ENCODE measurements at places on chromosomes 5 and 9.

- DNase-seq = no peak
Observed at GRCh38 chr9:33227008-33227398, 13.0 kb upstream of the SPINK4 start.

- no peak for DNase-seq
Observed at GRCh38 chr9:29336281-29336680, 1763.0 kb upstream of the C9orf72 start.

GRCh38 chr5:173745123-173745522, 128.7 kb upstream of the BOD1 start:
- no peak for DNase-seq

DNA sequence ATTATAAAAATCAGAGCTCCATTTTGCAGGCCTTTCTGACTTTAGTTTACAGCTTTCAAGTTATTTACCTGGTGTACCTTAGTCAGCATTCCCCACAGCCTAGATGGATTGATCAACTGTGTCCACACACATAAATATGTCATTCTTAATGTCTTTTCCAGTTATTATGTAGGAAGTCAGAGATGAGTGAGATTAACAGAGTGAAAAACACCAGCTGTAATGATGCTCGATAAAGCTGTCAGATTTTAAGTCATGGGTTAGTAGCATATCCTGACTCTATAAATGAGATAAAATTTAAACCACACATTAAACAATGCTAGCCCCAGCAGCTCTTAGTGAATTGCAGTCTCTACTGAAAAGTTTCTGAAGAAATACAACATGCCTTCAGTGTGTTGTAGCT, 48.9 kb downstream of the NUDT12 start:
- no peak for DNase-seq

DNA sequence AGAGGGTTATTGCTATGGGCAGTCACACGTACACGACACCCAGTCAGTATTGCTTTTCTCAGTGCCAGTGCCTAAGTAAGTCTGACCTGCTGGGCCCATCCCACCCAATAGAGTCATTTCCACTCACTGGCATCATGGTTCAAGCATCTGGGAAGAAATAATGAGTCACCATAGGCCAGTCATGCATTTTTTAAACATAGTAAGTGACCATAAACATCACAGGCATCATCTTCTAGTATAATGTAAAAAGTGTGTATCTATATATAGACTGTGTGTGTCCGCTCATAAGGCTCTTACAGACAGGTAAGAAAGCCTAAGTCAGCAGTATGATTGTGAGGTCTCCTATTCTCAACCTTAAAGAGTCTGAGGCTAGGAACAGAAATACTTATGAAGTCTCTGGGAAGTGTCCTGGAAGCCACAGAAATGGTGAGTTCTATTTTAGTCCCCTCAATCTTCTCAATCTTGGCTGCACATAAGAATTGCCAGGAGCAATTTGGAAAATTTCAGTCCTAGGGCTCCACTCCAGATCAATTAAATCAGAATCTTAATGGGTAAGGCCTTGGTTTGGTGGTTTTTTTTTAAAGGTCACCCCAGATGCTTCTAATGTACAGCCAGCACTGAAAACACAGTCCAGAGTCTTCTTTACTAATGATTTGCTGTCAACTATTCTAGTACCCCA, 65.2 kb downstream of the ZNF366 start:
- no peak for DNase-seq

GRCh38 chr9:116369706-116370105, 216.1 kb downstream of the PAPPA start:
- DNase-seq = no peak

DNA sequence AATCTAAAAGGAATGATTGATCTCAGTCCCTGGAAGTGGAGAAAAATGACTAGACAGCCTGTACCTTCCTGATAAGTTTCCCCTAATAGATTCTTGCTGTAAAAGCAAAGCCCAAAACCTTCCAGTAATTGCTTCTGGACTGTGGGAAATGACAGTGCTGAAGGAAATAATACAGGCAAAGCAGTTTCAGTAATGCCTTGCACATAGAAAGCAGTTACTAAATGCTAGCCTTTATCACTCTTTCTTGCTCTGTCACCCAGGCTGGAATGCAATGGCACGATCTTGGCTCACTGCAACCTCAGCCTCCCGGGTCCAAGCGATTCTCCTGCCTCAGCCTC, 50.3 kb downstream of the MAP1B start:
- no peak for DNase-seq

DNA sequence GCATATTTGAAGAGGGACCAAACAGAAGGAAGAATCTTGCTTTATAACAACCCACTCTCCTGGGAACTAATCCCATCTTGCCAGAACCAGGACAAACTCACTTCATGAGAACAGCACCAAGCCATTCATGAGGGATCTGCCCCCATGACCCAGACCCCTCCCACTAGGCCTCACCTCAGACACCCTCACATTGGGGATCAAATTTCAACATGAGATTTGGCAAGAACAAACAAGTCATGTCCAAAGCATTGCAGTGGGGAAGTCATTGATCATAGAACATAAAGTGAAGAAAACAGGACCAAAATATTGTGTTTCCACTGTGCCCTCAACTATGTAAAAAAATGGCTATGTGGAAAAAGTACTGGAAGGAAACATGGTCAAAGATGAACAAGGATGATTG, 43.9 kb downstream of the MAP1B start:
- DNase-seq = no peak

- DNase-seq = no peak
Observed at GRCh38 chr5:175822225-175822624, 49.2 kb upstream of the CPLX2 start.

GRCh38 chr5:123951582-123951977, 439.6 kb downstream of the CSNK1G3 start:
- DNase-seq = no peak

DNA sequence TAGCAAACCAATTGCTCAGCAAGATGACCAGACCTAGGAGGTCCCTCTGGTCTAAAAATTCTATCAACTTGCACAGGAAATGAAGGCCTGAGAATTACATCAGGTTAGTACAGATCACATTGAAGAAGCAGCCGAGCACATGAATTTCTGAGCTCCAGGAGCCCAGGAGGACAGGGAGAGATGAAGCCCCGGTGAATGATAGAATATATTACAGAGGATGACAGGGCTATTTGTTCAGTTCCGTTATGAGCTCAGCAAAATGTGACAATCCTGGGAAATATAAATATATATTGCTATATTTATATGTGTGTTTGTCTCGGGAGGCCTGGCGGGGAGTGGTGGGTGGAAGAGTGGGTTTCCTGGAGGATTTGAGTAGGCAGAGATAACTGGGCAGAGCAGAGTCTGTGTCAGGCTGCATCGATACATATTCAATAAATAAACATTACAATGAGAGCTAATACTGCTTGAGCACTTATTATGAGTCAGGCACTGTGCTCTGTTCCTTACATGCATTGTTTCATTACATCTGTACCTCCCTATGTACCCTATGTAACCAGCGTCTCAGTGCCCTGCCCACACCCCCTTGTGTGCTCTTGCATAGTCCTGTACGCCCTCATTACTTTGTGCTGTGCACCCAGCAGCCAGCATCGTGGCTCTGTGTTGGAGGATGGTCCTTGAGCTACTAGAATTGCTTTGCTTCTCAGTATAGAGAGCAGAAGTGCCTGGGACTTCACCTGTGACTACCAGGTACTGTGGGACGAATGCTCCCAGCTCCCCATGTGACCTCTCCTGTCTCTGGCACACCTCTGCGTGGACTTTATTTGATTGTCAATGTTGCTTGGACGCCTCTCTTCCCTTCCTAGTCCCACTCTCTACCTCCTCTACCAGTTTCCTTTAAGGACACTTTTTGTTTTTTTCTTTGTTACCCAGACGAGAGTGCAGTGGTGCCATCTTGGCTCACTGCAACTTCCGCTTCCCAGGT, 58.1 kb upstream of the KLF9 start:
- DNase-seq = no peak

GRCh38 chr5:138032028-138032571, 779 bp downstream of the FAM13B start:
- no peak for DNase-seq

GRCh38 chr5:120544043-120544442, 79.9 kb downstream of the PRR16 start:
- DNase-seq = no peak

- peak; percentile 17 for DNase-seq
Observed at GRCh38 chr9:132761602-132762001, 91.3 kb downstream of the GTF3C4 start.

GRCh38 chr9:121756474-121757280, 105.2 kb downstream of the DAB2IP start:
- no peak for DNase-seq

DNA sequence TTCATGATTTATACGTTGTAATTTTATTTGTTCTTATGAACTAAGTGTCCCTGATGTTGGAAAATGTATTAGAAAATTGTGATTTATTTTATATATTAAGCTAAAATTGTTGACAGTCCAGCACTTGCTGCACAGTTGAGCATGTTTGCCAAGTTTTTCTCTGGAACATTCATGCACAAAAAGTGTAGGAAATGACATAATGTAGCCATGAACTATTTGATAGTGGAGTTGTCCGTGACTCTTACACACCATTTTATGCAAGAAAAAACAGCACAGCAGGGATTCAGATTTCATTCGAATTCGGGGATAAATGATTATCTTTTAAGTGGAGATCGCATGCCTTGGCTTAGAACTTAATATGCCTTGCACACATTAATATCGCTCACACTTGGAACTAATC, 708.6 kb upstream of the WWC1 start:
- no peak for DNase-seq

DNA sequence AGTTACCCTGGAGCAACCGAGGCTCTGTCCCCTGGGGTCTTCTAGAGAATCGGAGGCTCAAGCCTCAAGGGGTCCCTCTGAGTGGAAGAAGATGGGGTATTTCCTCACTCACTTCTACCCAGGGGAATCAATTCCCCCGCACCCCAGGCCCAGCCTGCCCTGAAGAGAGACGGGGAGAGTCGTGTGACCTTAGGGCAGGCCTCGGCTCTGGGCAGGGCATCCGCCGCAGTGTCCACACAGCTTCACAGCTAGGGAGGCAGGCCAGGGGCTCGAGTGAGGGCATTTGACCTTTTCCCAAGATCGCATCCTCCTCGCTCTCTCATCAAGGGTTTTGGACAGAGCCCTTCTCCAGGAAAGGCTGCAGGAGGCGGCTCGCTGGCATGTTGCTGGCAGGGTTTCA, 57.9 kb upstream of the CNOT6 start:
- DNase-seq = no peak

- DNase-seq = no peak
Observed at GRCh38 chr5:71738662-71739361, 19.7 kb downstream of the CARTPT start.

DNA sequence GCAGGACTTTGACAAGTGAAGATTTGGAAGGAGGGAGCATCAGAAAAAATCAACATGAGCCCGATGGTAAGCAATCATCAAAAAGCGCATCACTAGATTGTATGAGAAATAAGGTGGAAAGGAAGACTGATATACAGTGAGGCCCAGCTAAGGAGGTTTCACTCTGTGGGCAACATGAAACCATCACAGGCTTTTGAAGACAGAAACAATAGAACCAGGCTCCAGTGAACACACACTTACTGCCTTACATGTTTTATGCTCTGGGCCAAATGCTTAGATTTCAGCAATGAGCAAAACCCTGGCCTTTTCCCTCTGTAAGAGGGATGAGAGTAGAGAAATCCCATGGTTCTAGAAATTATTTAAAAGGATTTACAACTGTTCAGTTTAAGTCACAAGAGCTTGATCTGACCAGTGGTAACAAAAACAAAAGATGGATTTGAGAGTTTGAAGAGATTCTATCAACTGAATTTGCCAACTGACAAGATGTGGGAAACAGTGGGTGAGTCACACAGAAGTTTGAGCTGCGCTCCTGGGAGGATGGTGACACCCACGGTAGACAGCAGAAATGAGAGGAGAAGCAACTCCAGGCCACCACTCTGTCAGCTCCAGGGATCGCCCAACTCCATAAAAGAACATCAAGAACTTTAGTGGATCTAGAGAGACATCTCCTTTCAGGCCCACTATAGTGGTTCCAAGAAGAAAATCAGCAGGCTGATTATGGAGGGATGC, 261.8 kb downstream of the MCTP1 start:
- no peak for DNase-seq

DNA sequence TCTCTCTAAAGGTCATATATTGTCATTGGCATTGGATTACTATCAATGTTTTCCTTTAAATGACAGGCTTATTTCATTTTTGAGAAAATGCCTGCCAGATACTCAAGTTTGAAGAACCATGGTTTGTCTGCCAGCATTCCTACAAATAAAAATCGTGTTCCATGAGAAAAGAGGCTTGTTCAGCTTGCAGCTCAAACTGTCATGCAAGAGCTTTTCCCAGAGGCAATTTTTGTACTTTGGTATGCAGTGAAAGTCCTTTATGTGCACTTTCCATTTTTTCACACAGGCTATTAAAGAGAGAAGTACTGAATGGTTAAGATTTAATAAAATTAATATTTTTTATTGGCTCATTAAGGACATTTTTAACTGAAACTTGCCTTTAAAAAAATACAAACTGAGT, 110.4 kb downstream of the FBXO4 start:
- no peak for DNase-seq

GRCh38 chr5:115723220-115723619, 93.2 kb downstream of the CDO1 start:
- DNase-seq = no peak

- no peak for DNase-seq
Observed at GRCh38 chr9:128304136-128304970, 17.9 kb downstream of the TRUB2 start.

- no peak for DNase-seq
Observed at GRCh38 chr9:13113751-13114150, 165.7 kb downstream of the MPDZ start.

DNA sequence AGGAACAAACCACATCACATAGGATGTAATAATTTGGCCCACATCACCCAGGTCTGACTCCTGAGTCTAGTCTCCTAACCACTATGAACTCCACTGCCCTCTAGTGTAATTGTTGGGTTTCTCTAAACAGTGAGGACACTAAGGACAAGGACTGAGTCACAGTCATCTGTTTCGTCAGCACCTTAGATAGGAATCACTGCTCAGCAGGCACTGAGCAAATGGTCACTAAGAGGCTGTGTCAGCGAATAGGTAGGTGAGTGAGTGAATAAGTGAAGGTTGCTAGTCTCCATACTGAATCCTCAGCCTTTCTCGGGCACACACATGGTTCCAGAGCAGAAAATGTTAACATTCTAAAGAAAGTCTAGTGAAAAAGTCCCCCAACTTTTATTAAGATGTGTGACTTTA, 278.6 kb downstream of the SPOCK1 start:
- peak; percentile 71 for DNase-seq

- no peak for DNase-seq
Observed at GRCh38 chr5:92852219-92852618, 728.8 kb downstream of the NR2F1-AS1 start.

DNA sequence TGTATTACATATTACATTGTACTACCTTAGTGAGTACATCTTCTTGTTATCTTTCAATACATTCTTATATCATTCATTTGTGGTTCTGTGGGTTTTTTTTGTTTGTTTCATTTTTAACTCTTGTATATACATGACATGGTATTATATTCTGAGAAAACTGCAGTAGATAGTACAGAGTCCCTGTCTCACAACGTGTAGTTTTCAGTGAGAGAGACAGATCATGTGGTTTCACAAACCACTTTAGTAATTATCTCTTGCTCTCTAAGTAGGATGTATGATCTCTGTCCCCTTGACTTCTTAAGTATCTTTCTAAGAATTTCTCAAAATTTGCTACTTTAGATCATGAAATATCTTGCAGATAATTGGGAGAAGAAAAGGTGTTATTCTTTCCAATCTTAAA, 745.9 kb upstream of the CDH9 start:
- DNase-seq = no peak

Measured in endodermal cell (in vitro differentiated cells).